CD4-positive, alpha-beta T cell treated with Interleukin-6 at 100 ng/mL for 8 hours (primary cell): ENCODE measurements at places on chromosomes 2 and 18.

GRCh38 chr18:76346490-76347130, 148.4 kb downstream of the ZNF516 start:
- no peak for DNase-seq

GRCh38 chr2:8918412-8918811, 81.0 kb upstream of the KIDINS220 start:
- no peak for DNase-seq

DNA sequence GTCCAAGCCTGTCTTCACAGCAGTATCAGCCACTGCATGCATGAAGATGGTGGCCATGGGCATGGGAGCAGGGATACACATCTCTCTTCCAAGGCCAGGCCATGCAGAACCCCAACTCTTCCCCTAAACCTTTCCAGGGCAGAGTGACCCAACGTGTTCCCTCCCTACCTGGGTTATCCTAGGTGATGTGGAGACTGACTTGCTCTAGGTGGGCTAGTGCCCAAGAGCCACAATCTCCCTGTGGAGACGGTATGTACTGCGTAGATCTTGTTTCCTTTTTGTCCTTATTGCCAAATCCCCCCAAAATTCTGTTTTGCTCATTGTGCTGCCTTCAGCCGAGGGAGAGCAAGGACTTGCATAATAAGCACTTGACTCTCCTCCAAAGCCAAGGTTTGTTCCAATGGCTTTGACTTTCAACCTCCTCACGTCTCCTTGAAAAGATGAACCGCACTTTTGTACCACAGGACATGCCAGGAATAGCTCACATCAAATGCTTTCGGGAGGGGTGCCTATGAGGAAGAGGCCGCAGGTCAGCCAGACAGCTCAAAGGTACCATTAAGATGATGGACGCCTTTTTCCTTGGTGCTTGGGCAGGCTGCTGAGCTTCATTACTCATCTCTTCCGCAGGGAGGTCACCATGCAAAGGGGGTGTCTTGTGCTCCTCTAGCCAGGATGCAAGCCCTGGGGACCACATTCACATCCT, 76.2 kb upstream of the GLI2 start:
- DNase-seq: no peak

DNA sequence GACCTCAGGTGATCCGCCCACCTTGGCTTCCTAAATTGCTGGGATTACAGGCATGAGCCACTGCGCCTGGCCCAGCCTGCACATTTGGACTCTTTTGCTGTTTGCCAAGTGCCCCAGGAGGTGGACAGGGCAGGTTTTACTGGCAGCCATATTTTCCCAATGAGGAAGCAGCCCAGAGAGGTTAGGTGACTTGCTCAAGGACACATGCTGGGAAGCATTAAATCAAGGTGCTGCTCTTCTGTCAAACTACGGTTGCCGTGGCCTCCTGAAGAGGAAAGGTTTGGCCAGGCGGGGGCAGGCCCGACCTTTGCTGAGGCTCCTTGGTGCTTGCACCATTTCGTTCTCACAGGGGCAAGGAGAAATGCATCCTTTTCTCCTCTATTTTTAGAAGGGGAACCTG, 44.0 kb downstream of the DNMT3A start:
- no peak for DNase-seq

GRCh38 chr2:224532441-224532840, 52.7 kb downstream of the CUL3 start:
- DNase-seq: no peak

DNA sequence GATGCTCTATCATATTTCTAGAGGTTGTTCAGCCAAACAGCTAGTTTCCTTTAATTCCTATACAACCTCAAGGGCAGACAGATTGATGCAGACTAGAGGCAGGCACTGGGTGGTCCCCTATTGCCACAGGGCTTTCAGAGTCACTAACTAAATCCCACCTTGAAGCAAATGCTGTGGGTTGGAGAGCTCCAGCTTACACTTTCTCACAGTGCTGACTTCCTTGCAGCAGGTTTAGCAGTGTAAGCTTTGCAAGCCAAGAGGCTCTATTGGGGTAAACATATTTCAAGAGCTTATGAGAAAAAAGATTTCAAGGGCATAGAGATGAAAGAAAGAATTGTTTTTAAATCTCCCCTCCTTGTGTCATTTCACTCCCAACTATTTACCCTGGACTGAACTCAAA, 366.5 kb upstream of the CRIM1 start:
- no peak for DNase-seq

GRCh38 chr18:3799515-3799914, 349.5 kb downstream of the TGIF1 start:
- no peak for DNase-seq

- no peak for DNase-seq
These were observed 44.3 kb upstream of the MYO1B start for GRCh38 chr2:191200910-191201309.

DNA sequence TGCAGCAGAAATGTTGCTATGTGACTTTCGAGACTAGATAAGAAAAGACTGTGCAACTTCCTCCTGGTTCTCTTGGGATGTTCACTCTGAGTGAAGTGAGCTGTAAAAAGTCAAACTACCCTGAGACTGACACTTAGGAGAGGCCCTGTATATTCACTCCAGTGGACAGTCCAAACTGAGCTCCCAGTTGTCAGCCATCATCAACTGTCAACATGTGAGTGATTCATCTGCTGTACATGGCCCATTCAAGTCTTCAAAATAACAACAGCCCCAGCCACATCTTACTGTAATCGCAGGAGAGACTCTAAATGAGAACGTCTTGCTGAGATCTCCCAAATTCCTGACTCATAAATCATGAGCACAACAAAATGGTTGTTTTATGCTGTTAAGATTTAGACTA, 8.5 kb upstream of the UNC80 start:
- DNase-seq: no peak

DNA sequence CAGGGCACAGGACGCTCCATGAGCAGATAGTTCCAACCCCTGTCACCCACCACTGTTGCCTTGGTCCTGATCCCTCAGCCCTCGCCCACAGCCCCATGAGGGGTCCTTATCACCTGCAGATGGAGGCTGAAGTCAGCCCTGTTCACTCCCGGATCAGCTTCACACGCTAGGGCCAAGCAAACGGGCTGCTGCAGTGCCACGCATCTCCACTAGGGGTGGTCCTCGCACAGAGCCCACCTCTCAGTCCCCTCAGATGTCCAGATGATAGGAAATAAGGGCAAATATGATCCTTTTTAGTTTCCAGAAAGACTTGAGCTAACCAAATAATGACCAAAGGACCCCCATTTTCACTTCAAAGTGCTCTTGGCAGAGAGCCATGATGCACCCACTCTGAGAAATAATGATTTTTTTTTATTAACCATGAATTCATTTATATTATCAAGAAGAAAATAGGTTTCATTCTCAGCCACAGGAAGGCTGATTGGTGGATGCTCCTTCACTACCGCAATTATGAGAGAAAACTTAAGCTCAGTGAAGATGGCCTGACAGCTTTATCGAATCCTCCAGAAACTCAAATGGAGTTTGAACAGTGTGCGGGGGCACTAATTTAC, 71.9 kb upstream of the KLHL29 start:
- DNase-seq: no peak

DNA sequence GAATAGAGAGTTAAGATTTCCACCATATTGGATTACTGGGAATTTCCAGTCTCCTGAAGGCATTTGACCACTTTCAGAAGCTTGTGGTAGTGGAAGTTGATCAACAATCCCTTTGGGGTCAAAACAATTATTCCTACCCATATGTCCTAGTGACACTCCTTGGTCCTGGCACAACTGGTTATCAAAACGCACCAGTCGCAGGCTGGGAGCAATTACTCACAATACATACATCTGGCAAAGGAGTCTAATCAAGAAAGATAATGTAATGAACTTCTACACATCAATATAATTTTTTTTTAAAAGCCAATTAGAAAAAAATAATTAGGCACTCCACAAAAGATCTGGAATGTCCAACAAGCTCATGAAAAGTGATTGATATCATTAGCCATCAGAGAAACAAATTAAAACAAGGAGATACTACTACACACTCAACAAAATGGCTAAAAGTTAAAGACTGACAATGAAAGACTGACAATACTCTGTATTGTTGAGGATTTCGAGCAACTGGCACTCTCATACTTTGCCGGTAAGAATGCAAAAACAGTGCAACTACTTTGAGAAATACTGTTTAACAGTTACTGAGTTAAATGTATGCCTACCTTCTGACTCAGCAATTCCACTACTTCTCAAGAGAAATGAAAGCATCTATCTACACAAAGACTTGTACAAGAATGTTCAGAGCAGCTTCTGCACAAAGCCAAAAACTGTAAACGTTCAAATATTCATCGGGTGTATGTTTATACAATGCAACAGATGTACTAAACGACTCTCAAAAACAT, 2.0 kb downstream of the INO80C start:
- no peak for DNase-seq

DNA sequence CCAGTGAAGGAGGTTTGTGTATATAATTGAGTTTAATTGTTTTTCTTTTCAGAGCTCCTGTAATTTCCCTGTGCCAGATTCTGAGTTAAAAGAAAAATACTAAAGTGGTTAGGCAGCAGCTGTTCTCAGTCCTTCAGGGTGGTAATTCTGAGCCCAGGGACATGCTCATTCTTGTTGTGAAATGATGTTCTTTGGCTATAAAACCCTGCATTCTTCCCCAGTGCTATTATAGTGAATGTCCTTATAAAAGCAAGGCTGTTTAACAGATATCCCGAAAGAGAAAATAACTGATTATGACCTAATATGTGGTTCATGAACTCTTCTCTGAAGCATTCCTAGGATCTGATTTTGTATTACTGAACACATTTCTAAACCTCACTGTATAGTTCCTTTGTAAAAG, 34.0 kb downstream of the ADAM23 start:
- no peak for DNase-seq

GRCh38 chr2:7071154-7071553, 153.9 kb downstream of the RNF144A start:
- DNase-seq: no peak

DNA sequence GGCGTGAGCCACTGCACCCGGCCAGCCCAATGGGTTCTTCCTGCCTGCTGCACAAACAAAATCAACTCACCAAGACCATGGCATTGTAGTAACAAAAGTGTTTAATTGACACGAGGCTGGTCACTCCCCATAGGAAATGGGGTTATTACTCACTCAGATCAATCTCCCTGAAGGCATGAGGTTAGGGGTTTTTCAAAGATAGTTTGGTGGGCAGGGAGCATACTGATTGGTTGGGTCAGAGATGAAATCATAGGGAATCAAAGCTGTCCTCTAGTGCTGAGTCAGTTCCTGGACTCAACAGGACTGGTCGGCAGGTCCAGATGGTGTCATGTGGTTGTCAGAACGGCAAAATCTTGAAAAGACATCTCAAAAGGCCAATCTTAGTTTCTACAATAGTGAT, 122.1 kb downstream of the TMEM17 start:
- DNase-seq: no peak

- no peak for DNase-seq
These were observed 885.3 kb upstream of the CELF4 start for GRCh38 chr18:38450876-38451275.

DNA sequence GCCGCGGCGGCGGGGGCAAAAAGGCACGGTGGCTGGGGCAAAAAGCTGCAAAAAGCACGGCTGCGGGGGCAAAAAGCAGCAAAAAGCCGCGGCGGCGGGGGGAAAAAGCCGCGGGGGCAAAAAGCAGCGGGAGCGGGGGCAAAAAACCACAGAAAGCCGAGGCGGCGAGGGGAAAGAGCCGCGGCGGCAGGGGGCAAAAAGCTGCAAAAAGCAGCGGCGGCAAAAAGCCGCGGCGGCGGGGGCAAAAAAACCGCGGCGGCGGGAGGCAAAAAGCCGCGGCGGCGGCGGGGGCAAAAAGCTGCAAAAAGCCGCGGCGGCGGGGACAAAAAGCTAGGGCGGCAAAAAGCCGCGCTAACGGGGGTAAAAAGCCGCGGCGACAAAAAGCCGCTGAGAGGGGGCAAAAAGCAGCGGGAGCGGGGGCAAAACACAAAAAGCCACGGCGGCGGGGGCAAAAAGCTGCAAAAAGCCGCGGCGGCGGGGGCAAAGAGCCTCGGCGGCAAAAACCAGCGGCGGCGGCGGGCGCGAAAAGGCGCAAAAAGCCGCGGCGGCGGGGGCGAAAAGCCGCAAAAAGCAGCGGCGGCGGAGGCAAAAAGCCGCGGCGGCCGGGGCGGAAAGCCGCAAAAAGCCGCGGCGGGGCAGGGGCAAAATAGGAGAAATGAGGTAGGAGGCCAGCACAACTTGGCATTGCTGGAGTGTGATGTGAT, 123.4 kb downstream of the ANKRD30BL start:
- no peak for DNase-seq

DNA sequence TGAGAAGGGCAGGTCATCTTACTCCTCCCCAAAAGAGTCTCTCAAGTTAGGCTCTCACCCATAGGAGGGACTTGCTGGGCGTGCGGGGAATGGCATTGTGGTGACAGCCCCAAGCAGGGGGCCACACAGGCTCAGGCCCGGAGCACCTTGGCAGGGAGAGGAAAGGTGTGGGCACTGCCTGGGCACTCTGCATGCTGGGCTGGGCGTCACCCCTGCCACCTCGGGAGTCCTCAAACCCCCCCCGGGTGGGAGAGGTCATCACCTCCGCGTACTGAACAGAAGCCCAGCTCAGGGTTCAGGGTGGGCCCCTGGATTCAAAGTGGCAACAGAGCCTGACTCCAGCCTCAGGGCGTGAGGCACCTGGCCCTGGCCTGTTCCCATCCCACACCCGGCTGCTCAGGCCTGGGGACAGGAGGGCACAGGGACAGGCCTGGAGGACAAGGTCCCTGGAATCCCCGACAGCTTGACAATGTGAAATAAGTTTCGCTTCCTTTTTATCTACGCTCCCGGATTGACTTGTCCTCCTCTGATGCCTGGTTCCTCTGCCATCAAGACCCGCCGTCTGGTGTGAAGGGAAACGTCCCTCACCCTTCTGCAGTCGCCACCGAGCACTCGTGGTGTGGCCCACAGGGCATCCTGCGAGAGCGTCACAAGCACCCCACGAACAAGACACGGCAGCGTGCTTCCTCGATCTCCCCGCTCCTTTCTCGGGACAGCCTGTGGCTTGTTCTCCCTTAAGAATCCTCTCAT, 97.8 kb downstream of the HDAC4 start:
- DNase-seq: no peak

GRCh38 chr2:222673883-222674282, 2.4 kb downstream of the MOGAT1 start:
- no peak for DNase-seq
